ENCODE measurements at places on chromosomes 7 and 10.

DNA sequence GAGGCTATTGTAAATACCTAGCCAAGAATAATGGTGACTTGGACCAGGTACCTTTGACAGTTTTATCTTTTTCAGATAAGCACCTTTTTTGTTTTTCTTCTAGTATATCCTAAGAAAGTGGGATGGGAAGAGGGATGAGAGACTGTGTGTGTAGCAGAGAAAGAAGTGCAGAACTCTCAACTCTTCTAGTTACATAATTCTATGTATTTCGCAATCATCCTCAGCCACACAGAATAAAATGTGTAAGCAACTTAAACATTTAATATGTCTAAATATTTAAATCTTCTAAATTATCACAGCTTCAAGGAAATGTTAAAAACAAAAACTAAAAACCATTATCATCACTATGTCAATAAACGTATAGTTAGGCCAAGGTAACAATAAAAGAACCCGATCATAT lies 42.6 kb upstream of the GSAP start:
- peak; percentile 40 for DNase-seq

- DNase-seq, result no peak
These were observed 38.2 kb downstream of the RBM20 start for GRCh38 chr10:110682348-110682747.

DNA sequence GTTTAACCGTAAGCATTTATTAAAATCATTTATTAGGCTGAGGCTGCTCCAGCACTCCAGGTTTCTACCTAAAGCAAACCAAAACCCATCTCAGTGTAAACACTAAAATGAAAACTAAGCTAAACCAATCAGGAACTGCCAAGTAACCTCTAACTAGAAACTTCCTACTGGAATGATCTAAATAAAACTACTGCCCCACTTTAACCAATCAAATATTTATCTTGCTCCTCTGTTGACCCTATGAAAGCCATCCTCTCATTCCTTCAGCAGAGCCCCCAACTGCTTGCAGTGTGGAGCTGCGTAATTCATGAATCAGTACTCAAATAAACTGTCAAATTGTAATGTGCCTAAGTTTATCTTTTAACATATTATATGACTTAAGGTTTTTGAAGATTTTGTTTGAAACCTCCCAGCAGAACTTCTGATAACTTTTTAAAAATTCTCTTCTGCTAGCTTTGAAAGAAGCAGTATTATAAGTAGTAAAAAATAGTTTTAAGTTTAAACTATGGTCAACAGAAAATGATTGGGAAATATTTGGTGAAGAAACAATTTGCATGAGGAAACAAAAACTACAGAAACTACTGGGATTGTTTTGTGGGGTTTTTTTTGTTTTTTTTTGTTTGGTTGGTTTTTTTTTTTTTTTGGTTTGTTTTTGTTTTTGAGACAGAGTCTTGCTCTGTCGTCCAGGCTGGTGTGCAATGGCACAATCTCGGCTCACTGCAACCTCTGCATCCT lies 47.4 kb downstream of the GPR37 start:
- DNase-seq, result no peak

DNA sequence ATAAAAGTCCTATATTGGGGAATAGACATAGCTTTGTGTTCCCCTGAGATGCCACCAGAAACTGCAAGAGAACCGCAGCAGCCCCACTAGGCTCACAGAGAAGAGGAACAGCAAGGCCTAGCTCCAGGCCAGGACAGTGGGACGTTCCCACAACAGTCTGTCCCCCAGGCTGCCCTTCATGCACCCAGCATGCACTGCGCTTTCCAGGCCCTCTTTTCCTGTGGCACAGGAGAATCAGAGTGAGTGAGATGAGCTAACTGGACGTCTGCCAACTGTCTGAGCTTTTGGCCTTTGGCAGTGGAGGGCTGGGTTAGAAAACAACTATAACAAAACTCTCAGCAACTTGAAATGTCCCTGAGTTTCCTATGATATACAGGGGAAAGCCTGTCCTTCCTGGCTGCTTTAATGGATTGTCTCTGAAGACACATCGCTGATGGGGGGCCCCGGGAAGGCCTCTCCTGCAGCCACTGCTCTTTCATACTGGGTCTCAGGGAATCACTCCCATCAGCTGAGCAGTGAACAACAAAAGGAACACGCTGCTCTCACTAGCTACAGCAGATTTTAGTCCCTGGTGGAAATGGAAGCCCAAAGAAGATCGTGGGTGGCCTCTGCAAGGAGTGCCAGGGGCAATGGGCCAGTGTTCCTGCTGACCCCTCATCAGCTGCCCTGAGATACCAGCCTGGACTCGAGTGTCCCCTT lies 53.5 kb downstream of the PODXL start:
- peak; percentile 32 for DNase-seq

DNA sequence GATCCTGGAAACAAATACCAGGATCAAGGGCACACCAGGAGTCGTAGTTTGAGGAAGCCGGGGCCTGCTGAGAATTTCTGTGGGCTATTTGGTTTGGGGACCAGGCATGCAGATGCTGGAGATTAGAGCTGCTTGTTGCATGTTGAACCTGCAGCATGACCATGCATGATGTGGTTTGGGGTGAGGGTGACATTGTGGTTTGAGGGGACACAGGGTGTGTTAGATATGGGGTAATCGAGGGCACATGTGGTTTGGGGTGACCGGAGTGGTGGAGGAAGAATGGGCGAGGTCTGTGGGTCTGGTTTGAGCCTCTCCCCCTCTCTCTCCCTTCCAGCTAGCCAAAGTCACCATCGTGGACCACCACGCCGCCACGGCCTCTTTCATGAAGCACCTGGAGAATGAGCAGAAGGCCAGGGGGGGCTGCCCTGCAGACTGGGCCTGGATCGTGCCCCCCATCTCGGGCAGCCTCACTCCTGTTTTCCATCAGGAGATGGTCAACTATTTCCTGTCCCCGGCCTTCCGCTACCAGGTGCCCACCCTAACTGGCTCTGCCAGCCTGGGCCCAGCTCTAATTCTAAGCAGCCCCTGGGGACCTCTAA lies 10.2 kb downstream of the NOS3 start:
- no peak for DNase-seq

DNA sequence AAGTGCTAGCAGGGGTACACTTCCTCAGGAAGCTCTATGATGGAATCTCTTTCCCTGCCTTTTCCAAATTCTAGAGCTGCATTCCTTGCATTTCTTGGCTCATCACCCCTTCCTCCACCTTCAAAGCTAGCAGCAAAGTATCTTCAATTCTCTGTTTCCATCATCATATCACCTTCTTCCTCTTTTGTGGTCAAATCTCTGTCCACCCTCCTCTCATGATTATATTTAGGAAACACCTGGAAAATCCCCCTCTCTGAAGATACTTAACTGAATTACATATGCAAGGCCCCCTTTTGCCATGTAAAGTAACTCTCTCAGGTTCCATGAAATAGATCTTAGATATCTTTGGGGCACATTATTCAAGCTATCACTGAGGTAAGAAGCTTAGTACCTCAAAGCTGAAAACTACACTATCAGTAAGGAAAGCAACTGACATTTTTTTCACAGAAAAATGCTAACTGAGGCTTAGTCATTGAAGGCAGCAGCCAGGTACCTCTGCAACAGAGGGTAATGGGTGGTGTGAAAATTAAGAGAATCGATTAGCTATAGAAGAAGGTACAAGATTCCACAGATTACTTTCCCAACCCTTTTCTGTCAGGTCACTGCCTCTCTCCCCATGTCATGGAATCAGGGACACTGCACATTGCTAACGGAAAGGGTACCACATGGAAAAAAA lies 197.3 kb downstream of the MACC1 start:
- DNase-seq, result no peak

- DNase-seq, result no peak
These were observed 185.5 kb downstream of the EBF3 start for GRCh38 chr10:129778571-129778970.

DNA sequence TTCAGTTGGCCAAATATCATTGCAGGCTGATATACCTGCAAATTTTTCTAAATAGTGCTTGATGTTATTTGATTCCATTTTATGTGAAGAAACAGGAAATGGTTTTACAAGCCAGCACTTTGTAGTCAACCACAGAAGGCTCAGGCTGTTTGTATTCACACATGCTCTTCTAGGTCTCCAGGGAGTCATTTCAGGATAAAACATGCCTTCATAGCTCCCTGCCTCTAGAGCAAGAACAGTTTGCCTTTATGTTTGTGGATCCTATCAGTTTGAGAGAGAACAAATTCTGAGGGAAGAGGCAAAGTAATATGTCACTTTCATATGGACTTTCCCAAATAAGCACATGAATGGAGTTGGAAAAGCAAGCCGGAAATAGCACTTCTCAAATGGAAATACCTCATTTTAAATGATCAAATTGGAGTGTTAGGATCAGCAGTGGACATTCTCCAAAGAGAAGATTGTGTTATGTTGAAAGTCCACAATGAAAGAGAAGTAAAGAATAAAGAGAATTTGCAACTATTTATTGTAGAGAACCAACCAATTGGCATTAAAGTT lies 277.6 kb downstream of the KCND2 start:
- peak; percentile 24 for DNase-seq

DNA sequence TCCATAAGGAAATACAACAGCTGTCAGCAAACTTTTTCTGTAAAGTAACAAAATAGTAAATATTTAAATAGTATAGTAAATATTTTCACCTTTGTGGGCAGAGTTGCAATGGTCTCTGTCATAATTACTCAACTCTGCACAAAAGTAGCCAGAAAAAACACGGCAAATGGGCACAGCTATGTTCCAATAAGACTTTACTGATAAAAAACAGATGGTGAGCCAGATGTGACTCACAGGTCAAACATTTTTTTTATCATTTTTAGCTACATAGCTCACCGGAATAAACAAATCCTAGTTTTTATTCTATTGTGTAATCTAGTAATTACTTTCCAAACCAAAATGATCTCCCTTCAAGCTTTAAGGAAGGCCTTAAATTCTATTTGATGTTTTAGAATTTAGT lies 55.3 kb downstream of the NCAPG2 start:
- peak; percentile 97 for DNase-seq

DNA sequence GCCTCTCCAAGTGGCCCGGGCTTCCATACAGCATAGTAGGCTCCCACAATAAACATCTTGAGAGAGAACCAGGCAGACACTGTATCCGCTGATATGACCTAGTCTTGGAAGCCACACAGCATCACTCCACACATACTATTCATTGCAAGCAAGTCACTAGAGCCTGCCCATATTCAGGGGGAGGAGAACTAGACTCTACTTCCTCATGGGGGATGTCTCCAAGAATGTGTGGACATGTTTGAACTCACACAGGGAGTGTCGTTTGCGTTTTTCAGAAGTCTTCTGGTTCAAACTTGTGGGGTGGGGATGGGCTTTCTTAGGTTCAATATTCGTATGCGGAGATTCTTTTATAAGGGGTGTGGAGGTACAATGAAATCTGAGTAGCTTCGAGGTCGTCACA lies 232.6 kb upstream of the HABP2 start:
- no peak for DNase-seq

- no peak for DNase-seq
These were observed 35.4 kb downstream of the CALD1 start for GRCh38 chr7:134814730-134815364.

DNA sequence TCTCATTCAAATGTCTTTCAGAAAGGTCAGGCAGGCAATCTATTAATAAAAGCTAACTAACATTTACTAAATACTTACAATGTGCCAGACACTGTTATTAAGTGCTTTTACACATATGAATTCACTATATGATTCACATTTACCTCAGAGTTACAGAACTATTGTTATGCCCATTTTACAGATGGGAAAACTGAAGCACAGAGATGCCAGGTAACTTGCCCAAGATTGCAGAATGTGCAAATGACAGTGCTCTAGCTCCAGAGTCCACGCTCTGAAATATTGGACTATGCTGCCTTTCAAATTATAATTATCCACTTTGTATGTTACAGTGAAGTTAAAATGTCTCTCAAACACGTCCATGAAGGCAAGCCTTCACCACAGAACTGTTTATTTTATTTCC lies 22.0 kb downstream of the UPF2 start:
- DNase-seq, result no peak

DNA sequence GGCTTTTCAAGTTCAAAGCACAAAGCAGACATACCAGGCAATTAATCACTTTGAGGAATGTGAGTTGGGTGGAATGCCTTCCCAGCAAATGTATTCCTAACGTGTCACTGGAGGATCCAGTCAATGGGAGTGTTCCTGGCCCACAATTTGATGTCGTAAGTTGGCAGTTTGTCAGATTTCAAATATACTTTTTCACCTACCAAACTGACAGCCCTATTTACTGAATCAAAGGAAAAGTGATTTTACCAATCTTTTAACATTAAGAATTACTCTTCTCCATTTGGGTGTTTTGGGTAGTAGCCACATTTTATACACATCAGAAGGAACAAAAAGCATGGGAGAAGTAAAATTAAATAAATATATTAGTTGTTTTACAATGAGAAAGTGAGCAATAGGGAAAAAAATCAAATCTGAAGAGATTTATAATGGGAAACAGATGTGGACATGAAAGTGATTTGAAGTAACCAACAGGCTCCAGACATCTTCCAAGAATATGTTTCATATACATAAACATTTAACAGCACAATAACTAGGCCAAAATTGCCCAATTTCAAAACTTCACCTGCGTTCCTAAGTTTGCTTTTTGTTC lies 222.9 kb downstream of the MTERF1 start:
- DNase-seq, result peak; percentile 99

GRCh38 chr10:30433306-30433729 lies 666 bp upstream of the MAP3K8 start:
- peak; percentile 89 for DNase-seq

DNA sequence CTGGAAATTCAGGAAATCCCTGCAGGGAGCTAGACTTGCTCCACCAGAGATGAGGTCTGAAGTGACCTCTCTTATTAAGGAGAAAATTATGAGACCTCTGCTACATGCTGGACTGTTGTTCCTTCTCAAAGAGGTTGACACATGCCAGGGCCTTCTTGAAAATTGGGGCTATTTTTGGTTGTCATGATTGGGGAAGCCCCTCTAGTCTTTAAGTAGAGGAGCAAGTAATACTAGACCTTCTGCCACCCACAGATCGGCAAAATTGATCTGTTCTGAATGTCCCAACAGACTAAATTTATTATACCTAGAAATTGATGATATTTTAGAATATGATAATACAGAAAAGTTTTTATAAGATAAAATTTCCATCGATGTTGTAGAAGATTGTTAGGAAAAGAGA lies 160.8 kb upstream of the GRB10 start:
- DNase-seq, result no peak

- DNase-seq, result no peak
These were observed 28.0 kb downstream of the PRSS2 start for GRCh38 chr7:142798451-142799436.

DNA sequence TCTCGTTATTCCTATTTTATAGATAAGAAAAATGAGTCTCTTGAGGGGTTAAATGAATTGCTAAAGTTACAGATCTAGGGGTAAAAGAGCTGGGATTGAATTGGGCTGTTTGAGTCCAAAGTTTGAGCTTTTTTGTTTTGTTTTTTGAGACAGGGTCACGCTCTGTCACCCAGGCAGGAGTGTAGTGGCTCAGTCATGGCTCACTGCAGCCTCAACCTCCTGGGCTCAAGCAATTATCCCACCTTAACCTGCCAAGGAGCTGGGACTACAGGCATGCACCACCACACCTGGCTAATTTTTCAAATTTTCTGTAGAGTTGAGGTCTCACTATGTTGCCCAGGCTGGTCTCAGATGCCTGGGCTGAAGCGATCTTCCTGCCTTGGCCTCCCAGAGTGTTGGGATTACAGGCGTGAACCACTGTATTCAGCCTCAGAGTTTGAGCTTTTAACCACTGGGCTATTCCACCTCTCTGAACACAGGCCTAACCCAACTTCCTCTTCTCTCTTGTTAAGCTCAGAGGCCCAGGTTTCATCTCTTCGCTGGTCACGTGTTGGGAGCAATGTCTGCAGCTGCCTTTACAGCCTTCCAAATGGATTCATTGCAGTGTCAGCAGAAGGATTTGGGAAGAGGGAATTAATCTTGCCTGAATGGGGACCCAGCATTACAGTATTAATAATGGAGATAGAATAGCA lies 8.0 kb downstream of the SUFU start:
- no peak for DNase-seq

Measured in fibroblast of the aortic adventitia (primary cell).